Posterior cingulate gyrus (tissue), 11 donors: ENCODE measurements at places on chromosomes 3 and 15.

GRCh38 chr3:158683230-158683962 is 10.9 kb upstream of the LXN start:
- DNase-seq: no peak

DNA sequence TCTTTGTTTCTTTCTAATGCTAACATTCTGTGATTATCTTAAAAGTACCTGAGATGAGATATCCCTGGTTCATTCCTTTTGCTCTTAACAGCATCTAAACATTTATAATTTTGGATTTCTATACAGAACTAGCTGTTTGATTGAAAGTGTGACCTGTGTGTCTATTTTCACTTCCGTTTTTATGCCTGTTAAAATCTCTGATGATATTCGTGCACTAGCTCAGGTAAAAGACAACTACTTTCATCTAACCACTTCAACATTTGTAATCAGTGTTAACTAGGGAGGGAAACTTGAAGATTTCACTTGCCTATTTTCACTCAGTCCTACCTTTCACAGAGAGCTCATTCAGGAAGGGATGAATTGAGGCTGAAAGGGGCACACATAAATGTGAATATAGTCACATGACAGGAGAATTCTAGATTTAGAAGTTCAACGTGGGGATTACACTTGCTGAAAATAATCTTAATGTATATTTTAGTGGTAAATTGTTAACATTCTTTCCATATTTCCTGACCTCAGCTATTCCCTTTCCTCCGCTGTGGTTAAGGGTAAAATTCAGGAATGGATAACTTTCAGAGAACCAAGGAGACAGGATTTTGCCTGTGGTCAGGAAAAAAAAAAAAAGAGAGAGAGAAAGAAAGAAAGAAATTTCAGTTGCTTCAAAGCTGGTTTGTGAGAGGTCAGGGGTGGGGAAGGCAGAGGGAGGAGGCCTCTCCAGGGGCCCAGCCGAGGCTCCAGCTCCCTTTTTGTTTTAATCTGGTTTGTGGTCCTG is 159.8 kb upstream of the TSC22D2 start:
- DNase-seq: no peak

DNA sequence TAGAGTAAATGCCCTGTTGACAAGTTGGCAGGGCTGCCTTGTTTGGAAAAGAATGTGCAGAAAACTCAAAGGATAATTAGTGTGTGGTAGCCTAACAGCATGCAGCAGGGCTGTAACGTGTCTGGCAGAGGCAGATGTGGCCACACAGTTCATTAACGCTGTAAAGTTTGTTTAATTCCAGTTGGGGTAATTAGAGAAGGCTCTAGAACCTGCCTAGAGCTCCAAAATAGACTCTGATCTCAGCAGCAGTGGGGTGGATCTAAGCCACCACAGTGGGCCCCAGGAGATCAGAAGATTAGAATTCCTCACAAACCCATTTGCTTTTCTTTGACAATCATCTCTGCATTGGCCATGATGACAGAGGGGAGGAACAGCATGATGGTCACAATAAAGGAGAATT is 65.1 kb upstream of the LEKR1 start:
- no peak for DNase-seq

- no peak for DNase-seq
These were observed 7.5 kb downstream of the IDH3A start for GRCh38 chr15:78156653-78157052.

DNA sequence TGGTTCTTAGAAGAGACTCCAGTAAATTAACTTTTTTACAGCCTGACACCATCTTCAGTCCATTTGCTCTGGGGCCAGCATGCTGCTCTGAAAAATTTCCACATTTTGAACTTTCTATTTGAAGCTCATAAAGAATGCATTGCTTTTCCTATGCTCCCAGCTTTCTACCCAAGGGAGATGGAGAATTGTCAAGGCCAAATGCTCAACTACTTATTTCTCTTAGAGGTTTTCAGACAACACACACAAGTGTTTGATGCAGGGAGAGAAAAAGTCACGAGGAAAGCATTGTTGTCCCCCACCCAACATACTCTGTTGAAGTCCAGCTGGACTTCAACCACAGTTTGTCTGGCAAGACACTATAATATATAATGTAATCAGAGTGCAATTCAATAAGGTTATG is 100.3 kb upstream of the CADPS start:
- DNase-seq: no peak

DNA sequence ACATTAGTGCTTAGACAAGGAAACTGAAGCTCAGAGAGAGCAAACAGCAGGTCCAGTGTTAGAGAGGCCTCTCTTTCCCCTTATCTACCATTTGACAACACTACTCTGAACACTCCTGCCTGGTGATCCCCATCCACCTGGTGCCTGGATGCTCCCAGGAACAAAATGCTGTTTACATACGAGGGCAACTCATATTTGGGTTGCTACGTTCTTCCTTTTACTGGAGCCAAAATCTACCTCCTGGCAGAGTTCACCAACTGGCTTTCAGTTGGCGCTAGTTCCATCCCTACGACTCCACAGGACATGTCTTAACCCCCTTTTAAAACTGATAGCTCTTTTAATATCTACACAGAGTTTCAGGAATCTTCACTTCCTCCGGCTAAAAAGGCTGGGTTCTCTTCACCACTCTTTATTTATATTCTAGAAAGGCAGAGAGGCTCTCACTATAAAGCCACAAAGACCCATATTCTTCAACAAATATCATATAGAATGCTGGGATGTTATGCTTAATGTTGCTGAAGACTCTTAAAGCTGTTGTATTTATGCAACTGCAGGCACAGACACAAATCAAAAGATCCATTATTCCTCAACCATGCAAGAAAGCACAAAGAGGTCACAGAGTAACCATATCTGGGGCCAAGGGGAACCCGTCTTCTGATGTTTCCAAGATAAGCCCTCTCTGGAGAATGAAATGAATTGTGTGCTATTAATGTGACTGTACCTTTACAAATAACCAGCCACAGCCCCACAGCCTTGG is 47.9 kb downstream of the CCNB2 start:
- no peak for DNase-seq

- DNase-seq: no peak
These were observed 14.9 kb downstream of the CBLB start for GRCh38 chr3:105853801-105854432.

DNA sequence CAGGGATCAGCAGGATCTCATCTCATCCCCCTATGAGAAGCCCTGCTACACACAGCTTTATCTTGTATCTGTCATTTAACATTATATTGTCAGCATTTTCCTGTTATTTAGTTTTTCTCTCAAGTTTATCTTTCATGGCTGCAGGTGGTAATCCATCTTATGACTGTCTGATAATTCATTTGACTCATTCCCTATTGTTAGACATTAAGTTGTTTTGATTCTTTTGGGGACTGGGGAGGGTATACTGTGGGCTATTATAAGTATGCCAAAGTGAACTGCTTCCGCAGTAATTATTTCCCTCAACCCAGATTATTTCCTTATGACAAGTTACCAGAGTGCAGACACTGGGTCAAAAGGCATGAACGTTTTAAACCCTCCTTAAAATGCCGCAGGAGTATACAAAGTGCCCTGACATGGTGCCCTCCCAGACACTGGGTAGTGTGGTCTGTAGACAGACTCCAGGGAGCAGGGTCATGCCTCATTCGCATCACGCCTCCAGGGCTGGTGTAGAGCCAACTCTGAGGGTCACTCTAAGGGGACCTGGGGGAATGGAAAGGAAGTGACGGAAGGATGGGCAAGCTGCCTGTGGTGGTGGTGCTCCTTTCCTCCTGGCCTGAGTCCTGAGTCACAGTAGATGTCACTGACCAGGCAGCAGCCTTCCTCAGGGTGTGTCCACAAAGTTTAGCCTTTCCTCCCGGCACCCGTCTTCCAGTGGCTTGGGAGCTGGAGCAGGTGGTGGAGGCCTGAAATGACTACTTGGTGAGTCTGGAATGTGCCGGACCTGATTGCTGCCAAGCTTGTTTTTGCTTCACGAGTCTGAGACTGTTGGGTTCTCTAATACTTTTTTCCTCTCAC is 11.6 kb downstream of the GPR160 start:
- DNase-seq: no peak

- DNase-seq: no peak
These were observed 779.7 kb upstream of the CFAP20DC start for GRCh38 chr3:59829527-59829926.

DNA sequence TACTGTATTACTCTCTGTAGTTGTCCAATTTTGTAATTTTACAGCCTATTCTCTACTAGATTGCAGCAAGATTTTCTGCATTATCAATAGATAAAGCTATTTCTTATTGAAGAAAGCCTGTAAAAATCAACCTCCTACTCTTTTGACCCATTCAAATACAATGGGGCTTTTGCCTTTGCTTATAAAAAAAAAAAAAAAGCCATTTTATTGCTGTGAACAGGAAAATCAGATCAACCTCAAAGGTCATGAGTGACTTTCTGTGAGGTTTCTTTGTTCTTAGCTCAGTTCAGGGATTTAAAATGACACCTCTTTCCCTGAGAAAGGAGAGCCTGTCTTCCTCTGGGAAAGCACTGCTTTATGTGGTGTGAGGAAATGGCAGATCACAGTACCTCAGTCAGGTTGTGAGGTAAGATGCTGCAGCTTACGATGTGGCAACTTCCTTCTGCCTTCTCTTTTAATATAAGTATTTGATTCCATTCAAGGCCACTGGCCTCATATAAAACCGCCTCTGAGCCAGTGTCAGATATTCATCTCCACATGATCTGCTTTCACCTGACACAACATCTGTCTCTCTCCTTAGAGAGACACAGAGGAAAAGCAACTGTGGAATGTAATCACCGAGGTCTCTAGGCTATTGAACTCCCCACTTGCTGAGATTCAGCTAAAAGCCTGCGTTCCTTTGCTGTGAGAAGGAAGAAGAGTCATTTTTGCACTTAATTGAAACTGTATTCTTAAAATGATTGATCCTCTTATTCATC is 161.5 kb upstream of the MB21D2 start:
- no peak for DNase-seq

- DNase-seq: no peak
These were observed 101.8 kb upstream of the LIPC start for GRCh38 chr15:58329781-58330671.

DNA sequence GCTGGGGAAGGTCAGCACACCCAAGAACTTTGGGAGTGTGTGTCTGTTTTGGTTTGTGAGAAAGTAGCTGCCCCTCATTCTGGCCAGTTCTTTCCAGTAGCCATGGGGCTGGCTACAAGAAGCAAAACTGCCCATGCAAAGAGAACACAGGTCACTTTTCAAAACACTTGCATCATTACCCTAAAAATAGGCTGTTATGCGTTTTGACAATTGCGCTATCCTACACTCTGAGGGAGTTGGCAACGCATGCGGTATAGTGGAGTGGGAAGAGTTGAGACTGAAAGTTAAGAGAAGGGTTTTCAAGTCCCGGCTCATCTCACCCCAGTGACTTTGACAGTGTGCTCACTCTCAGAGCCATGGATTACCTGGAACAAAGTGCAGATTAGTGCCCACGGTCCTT is 41.8 kb upstream of the MYZAP start:
- DNase-seq: no peak

- no peak for DNase-seq
These were observed 764.5 kb downstream of the TUSC7 start for GRCh38 chr3:117473981-117474538.

DNA sequence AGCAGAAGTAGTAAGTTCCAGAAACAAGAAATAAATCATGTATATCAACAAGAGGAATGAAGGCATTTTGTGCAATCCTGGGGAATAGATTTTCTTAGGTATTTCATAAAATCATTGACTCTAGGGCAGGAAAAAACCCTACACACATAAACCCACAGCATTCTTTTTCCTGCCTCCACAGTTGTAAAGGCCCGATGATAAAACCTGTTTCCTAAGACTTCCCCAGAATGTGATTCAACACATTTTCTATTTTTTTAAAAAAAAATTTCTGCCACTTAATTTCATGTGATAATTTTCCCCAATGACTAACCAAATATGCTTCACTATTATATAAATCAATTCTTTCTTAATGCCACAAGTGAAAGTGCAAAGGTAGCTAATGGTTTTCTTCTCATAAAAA is 407.0 kb downstream of the FHIT start:
- no peak for DNase-seq

DNA sequence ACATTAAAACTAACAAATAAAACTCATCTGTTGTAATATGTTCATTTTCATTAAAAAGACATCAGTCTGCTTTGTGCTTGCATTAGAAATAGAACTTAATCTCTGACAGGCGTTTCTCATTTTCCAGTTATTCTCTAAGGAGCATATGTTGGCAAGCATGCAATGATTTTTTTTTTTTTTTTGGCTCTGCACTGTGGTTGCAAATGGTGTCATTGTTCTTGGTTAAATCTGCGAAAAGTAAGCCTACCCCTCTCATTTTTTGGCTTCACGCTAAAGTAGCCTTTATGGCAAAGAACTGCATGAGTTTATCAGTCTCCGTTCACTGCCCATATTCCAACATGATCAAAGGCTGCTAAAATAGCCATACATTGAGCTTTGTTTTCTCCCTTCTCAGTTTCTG is 403.2 kb downstream of the MECOM start:
- no peak for DNase-seq

DNA sequence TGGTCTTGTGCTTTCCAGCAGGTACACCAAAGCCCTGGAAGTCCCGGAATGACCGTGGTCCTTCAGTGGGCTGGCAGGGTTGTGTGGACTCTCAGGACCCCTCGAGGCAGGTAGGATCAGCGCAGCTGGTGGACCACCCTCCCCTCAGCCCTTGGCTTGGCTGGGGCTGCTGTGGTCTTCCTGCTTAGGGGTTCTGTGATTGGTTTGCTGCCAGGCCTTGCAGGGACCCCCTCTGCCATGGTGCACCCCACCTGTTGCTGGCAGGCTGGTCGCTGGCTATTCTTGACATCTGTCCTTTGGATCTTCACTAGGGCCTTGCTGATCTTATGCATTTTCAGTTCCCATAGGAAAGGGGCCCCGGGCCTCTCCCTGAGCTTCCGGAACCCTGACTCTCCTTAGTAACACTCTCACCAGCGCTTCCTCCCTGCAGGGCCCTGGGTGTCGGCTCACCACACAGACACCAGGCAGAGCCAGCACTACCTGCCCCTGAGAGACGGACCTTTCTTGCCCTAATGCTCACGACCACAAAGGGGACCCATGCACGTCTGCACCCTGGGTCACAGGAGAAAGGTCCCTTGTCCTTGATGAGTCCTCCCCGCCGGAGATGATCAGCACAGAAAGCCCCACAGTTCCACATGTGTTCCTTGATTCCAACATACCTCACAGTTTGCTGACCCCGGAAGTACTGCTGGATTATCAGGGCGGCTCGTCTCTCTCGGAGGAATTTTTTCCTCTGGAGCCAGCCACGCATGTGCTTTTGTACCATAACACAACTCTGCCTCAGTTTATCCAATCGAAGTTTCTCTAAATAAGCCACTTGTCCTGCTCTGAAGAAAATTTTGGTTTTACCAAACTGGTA is 51.7 kb downstream of the MYO5C start:
- DNase-seq: no peak

DNA sequence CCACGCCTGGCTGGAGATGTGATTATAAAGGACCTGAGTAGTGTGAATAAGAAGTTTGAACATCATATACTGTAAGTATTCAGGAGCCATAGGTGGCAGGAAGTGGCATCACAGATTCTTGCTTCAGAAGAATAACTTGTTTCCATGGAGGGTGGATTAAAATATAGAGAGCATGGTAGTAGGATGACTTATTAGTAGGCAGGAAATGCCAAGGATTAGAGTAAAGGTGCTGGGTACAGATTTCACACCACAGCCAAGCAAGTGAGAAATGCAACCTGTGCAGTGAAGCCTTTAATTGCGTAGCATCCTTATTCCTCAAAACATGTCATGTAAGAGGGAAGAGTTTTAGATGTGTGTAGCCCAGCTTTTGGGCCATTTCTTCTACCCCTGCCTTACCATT is 30.8 kb downstream of the IFT122 start:
- no peak for DNase-seq

GRCh38 chr3:114809668-114810413 is 337.2 kb downstream of the ZBTB20 start:
- DNase-seq: no peak
